ENCODE measurements at places on chromosomes 6 and 20. TPM values are rescaled to one million over a fixed set of nuclear protein-coding genes. Genes with fewer than 3 reads are reported as not detected.

Gene DSP
- total RNA-seq = 0.02 TPM

Gene MRAP2
- total RNA-seq = not detected

Gene FHL5
- not detected for total RNA-seq

Gene ARFGEF3
- total RNA-seq = 0.23 TPM

Gene RIPOR3
- 0.14 TPM for total RNA-seq

Gene GSS
- 72.4 TPM for total RNA-seq

Gene FAM209B
- not detected for total RNA-seq

Gene IL17F
- not detected for total RNA-seq

Gene MLIP
- total RNA-seq = not detected

Gene SRMS
- total RNA-seq = not detected

Gene LHFPL5
- not detected for total RNA-seq

Gene EGFL8
- total RNA-seq = 0.43 TPM

Gene EYS
- 0.17 TPM for total RNA-seq

Gene APOM
- total RNA-seq = 1.1 TPM

Gene PNPLA1
- total RNA-seq = not detected

Gene VSX1
- not detected for total RNA-seq

Gene GLP1R
- total RNA-seq = not detected

Gene CST4
- not detected for total RNA-seq

Gene HMGCLL1
- total RNA-seq = not detected

- no peak for DNase-seq
Observed at GRCh38 chr20:48801197-48801596, 26.6 kb downstream of the PREX1 start.

DNA sequence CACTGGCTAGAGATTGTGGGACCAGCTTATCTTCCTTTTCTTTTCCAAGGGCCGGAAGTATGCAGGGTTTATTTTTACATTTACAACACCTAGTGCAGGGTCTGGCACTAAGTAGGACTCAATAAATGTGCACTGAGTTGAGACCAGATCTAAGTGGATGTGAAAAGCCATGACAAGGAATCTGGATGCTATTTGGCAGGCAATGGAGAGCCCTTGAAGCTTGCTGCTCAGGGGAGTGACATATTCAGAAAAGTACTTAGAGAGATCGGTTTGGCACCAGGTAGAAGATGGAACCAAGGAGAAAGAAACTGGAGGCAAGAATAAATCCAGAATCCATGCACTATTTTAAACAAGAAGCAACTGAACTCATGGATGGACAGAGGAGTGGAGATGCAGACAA is 815.8 kb downstream of the MAFB start:
- DNase-seq = no peak

DNA sequence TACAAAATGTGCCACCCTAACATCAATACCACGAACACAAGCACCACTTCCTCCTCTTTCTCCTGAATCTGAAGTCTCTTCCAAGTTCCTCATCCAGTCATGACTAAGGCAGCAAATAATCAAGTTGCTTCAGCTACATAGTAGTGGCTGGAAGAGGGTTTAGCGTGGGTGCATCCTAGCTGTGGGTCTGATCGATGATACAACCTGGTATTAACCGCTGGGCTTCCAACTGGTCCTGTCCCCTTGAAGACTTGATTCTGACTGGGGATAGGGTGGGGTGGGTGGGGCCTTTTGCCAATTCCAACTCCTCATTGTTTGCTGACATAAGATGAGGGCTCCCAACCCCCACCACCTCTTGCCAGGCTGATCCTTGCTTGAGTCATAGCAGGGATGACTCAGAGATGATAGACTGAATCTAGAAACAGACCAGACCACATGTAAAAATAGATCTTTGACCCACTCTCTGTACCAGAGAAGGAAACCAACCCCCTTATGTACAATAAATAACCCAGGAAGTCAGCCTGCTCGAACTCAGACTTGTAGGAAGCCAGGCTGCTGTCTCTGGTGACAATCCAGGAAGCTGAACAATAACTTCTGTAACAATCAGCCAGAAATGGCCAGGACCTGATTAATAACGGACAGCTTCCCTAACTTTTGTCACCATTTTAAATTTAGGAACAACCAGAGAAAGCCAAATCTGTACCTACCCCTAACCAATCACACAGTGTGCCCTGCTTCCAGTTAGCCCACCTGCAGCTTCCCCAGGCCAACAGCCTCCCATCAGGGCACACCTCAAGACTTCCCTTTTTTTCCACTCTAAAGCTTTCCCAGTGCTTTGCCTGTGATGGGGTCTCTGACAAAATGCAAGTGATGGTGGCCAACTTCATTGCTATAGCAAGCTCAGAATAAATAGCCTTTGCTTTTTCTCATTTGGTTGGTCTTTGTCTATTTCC is 68.9 kb upstream of the FAM184A start:
- peak; percentile 89 for DNase-seq

DNA sequence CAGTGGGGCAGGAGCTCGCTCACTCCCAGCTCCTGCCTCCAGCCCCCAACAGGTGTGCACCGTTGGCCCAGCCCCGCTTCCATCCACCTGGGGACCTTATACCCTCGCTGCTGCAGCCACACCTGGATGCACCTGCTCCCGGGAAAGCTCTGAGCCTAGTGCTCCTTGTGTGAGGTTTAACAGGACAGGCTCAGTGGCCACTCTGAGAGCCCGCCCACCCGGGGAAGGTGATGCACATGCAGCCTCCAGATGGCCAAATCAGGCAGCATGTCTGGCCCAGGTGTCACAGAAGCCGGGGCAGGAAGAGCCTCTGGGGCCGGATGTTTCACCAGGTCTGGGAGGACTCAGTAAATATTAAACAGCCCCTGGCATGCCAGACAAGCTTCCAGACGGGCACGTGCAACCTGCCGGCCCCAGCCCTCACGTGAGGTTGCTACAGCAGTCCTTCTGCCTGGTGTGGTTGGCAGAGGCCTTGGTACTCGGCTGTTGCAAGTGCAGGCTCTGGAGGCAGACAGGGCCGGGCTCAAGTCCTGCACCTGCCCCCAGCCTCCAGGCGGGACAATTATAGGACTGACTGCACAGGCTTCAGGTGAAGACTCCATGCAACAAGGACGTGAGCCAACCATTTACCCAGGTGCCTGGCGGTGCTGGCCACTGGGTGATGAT is 66.9 kb downstream of the RIPOR3 start:
- no peak for DNase-seq

DNA sequence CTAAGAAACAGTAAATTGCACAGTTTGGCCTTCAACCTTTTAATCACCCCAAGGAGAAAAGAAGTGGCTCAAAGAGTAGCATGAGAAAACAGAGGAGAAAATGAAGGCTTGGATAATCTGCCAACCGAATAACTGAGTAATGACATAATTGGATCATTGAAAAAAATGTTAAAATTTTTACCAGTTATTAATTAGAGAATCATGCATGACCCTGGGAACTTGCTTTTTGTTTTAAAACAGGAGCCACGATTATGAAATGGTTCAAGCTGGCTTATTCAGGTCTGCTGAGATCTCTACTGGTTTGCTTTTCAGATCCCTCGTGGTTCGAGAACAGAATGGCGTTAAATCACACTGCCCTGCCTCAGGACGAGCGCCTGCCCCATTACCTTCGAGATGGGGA is at the start of gene OPN5:
TSS of gene OPN5 (plus strand) at position 301 of the 400 bp plus-strand sequence. CDS start at position 336, 35 bp downstream.
- no peak for DNase-seq

GRCh38 chr6:24931718-24932691 is 3.8 kb downstream of the RIPOR2 start:
- DNase-seq = peak; percentile 26

GRCh38 chr6:31597006-31597405 is 4.2 kb upstream of the NCR3 start:
- no peak for DNase-seq

DNA sequence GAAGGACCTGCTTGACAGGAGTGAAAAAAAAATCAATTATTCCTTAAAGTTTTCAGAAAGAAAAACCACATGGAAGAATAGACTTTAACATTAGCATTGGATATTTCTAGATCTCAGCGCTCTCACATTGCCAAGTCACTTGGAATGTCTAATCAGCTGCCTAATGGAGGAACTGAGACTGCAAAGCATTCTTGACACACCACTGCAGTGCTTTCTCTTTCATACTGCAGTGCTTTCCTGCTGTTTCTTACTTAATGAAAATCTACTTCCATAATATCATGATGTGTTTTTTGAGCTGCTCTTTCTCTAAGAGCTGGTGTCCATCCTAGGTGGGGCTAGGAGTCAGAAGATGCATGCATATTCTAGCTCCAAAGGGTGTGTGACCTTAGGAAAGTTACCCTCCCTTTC is 20.4 kb upstream of the MCM3 start:
- DNase-seq = no peak

DNA sequence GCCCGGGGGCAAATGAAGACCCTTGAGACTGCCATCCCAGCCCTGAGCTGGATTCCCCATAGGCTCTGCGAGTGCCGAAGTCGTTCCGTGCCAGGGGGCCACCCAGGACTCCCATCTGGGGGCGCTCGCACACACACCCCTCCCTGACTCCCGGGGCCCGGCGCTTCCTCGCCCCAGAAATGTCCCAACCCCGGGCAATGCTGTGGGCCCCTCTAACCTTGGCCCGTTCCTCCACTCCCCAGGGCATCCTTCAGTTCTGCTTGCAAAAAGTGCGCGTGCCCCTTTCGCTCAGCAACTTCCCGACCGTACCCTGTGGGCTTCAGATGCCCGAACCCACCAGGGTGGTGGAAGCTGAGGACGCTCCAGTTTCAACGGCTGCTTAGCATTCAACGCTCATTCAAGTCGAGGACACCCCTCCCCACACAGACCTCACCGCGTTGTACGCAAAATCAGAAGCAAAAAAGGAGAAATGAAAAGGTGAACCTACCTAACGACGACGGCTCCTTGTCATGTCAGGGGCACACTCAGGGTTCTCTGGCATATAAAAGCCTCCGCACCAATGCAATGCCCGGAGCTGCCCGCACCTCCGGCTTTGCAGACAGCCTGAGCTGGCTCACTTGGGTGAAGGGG is 25.3 kb downstream of the RIPOR2 start:
- no peak for DNase-seq

- no peak for DNase-seq
Observed at GRCh38 chr20:49657118-49657901, 56.4 kb downstream of the B4GALT5 start.

DNA sequence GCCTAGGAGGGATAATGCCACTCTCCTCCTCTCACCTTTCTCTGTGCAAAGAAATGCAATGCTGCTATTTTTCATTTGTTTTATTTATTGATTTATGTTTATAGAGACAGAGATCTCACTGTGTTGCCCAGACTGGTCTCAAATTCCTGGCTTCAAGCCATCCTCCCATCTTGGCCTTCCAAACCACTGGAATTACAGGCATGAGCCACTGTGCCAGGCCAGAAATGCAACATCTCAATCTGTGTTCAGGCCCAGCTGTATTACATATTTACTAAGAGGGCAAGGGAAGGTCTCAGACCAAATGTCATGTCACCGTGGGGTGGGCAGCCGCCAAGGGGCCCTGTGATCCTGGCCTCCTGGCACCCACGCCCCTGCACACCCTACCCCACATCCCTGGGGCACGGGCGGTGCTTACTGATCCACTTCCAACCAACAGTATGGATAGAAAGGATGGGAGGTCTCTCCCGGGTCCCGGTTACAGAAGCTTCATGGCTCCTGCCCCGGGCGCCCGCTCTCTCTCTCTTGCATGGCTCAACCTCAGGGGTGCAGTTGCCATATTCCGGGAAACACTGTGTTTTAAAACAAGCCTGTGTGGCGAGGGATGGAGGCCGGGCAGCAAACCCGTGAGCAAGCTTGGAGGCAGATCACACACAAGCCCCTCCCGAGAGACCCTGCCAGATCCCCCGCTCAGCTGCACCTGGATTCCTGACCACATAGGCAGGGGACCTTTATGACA is 111.8 kb downstream of the AGPAT4 start:
- no peak for DNase-seq

GRCh38 chr6:104414723-104415122 is 445.0 kb downstream of the HACE1 start:
- no peak for DNase-seq

DNA sequence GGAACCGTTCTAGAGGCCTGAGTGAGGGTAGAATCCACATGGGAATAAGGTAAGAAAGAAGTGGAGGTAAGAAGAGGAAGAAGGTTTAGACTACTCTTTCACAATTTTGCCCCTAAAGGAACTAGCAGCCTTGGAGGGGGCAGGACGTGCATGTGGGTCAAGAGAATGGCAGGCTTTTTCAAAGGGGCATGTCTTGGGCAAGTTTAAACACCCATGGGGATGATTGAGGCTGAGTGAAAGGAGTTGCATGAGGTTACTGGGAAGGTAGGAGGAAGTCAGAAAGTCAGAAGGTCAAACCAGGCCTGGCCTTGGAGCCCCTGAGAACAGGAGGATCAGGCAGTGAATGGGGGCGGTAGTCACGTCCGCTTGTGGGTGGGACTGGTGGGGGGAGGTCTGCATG is 10.2 kb downstream of the ADA start:
- DNase-seq = no peak

GRCh38 chr20:45612314-45612713 is 17.2 kb upstream of the WFDC10A start:
- no peak for DNase-seq

- peak; percentile 21 for DNase-seq
Observed at GRCh38 chr6:138844192-138844591, 48.3 kb downstream of the ECT2L start.

- no peak for DNase-seq
Observed at GRCh38 chr20:17043323-17043722, 183.5 kb upstream of the PCSK2 start.

- no peak for DNase-seq
Observed at GRCh38 chr6:22622351-22622750, 53.0 kb downstream of the HDGFL1 start.

- DNase-seq = no peak
Observed at GRCh38 chr6:3456898-3457709, at the start of gene SLC22A23. TSS of gene SLC22A23 (minus strand) at chr6:3457050. CDS start at chr6:3456559, 491 bp downstream.

GRCh38 chr20:57413986-57414385 is 22.8 kb downstream of the RBM38 start:
- DNase-seq = no peak

GRCh38 chr6:163405412-163406309 is 8.9 kb upstream of the QKI start:
- no peak for DNase-seq

Data from H4 (cell line).